ENCODE measurements at places on chromosomes 12 and 14. TPM values are rescaled to one million over a fixed set of nuclear protein-coding genes. Genes with fewer than 3 reads are reported as not detected.

Gene HSPB8
- total RNA-seq: 3.4 TPM

DNA sequence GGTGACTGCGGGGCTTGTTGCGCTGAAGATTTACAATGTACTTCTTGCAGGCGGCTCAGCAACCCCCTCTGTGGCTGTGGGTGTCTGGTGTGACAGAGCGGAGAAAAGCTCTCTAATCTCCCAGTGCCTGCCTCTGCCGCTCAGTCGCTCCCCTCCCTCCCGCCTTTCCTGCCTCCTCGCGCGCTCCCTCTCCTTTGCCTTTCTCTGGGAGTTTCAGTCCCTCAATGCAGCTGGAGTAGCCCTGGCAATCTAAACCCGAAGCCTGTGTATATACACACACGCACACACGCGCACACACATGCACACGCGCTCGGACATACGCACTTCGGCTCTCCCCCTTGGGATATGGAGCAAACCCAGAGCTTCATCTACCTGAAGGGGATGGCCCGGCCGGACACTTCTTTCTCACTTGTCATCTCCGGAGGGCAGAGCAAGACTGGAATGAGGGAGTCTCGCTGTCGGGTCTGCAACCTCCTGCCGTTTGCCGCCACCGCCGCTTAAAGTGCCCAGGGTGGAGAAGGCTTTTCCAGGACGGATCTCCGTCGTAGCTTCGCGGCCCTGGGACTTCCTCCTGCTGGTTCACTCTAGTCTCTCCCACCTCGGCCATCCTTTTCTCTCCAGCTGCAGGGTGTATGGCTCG lies 599 bp upstream of the TRHDE start:
- DNase-seq: peak; percentile 16

- DNase-seq: peak; percentile 58
Observed at GRCh38 chr12:76927170-76927784, 48.5 kb upstream of the CSRP2 start.

Gene LUM
- total RNA-seq: under 0.01 TPM

Gene MYRFL
- total RNA-seq: under 0.01 TPM

- peak; percentile 77 for DNase-seq
Observed at GRCh38 chr14:70416725-70417349, at the start of gene SYNJ2BP. SYNJ2BP (minus strand) TSS chr14:70417090; CDS start chr14:70416963, 127 bp downstream.

GRCh38 chr12:12425001-12425400 lies 68.1 kb downstream of the BORCS5 start:
- DNase-seq: no peak

GRCh38 chr12:97886511-97887176 lies 424.0 kb downstream of the RMST start:
- no peak for DNase-seq

DNA sequence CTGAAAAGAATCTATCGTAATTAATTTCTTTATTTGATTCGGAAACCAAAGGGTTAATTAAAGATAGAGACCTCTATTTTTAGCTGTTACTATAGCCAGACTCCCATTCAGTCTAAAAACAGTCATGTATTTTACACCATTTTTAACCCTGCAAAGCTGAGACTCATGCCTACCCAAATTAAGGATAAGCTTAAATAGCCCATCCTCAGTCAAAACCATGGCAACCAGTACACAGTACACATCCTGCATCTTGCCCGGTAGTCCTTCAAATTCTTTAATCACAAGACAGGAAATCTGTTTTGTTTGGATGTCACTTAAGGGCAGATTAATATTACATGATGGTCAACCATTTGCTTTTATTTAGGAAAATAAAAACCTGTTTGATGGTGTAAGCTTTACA lies 25.5 kb upstream of the KCNK10 start:
- DNase-seq: peak; percentile 4

DNA sequence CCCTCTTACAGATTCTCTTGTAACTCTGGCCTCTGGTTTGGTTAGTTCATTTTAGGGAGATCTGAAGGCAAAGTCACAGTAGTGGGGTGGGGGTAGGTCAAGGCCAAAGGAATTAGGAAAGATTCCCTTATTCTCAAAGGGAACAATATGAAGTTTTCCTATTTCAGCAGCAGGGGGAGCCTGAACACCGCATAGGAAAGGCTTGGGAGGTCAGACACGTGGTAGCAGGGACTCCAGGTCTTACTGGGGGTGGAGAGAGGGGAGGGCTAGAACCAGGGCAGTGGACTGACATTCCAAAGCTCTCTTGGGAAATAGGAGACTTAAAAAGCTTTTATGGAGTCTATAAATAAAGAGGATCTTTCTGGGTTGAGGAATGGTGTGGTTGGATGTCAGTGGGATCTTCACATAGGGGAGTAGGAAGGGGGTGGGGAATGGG lies 1.3 kb downstream of the ZC3H10 start:
- peak; percentile 95 for DNase-seq

- peak; percentile 36 for DNase-seq
Observed at GRCh38 chr12:96501908-96502307, 12.5 kb downstream of the CFAP54 start.

GRCh38 chr12:95380997-95381786 lies 92.8 kb upstream of the METAP2 start:
- DNase-seq: no peak

GRCh38 chr12:13278249-13278787 lies 81.8 kb downstream of the EMP1 start:
- peak; percentile 81 for DNase-seq

GRCh38 chr14:50704454-50705010 lies 36.4 kb upstream of the SAV1 start:
- DNase-seq: no peak

- peak; percentile 22 for DNase-seq
Observed at GRCh38 chr12:12017798-12018197, 52.9 kb upstream of the BCL2L14 start.

DNA sequence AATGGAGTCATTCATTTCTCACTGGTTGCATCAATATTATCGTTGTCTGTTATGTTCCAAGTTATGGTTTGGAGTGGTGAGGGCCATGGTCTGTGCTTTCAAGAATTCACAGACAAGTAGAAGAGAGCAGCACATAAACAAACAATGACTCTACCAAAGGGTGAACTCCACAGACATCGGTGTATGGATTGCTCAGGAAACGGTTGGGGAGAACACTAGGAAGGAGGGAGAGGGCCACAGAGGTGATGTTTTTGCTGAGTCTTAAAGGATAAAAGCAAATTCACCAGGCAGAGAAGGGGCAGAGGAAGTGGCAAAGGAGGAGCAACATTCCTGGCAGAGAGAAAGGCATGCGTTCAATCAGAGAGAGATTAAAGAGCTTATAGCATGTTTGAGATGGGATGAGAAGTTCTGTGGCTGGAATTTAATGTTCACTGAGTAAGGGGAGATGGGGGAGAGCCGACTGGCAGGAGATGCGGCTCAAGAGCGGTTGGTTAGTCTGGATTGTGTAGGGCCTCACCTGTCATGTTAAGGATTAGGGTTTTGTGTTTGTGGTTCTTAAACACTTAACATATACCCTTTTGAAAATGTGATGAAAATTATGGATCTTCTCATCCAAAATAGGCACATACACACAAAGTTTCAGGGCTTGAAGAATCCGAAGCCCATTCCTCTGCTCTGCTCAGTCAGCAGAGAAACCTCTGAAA lies 42.3 kb upstream of the FRMD6 start:
- peak; percentile 8 for DNase-seq

- peak; percentile 5 for DNase-seq
Observed at GRCh38 chr12:116325336-116325664, 47.8 kb upstream of the MED13L start.

GRCh38 chr12:65459545-65459944 lies 181.1 kb downstream of the MSRB3 start:
- DNase-seq: no peak

DNA sequence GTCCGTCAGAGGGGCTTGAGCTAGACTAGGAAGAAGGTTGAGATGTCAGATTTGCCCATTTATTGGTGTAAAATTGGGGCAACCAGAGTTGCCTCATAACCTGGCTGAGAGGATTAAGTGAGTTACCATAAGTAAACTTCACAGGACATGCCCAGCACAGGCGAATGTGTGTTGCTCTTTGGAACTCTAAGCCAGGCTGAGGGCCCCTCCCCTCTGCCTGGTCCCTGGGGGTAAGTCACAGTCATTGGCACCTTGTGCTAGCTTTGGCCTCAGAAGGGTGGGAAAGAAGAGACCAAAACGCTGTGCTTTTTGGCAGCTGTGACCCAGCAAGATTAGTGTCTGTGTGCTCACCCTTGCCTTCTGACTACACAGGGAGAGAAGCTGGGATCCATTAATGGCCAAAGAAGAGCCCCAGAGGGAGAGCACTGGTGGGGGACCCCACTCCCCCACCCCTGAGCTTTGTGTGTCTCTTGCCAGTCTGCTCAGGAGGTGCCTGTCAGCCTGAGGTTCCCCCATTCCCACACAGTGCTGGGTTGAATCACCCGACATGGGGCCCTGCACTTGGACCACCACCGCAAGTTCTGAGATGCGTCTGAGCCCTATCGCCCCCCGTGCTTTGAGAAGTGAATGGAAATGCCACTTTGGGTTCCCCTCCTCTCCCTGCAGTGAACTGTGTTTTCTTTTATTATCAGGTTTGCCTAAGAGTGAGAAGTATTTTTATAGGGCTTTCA lies 74.1 kb downstream of the CACNA1C start:
- no peak for DNase-seq

DNA sequence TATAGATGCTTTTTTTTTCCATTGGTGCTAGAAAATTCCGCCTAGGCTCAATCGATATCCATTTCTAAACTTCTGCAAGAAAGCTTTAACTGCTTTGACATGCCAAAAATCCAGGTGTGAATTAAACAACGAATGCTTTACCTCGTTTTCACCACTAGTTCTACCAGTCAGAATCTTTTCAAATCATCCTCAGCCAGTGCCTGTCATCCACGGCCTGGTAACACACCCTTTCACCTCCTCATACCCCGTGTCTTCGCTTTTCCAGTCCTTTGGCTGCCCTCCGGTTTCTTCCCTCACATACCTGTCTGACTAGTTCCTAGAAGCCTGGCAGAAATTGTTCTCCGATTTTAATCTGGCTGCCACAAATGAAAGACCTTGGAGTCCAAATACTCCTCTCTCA lies 1.4 kb upstream of the PHC1 start:
- DNase-seq: no peak

DNA sequence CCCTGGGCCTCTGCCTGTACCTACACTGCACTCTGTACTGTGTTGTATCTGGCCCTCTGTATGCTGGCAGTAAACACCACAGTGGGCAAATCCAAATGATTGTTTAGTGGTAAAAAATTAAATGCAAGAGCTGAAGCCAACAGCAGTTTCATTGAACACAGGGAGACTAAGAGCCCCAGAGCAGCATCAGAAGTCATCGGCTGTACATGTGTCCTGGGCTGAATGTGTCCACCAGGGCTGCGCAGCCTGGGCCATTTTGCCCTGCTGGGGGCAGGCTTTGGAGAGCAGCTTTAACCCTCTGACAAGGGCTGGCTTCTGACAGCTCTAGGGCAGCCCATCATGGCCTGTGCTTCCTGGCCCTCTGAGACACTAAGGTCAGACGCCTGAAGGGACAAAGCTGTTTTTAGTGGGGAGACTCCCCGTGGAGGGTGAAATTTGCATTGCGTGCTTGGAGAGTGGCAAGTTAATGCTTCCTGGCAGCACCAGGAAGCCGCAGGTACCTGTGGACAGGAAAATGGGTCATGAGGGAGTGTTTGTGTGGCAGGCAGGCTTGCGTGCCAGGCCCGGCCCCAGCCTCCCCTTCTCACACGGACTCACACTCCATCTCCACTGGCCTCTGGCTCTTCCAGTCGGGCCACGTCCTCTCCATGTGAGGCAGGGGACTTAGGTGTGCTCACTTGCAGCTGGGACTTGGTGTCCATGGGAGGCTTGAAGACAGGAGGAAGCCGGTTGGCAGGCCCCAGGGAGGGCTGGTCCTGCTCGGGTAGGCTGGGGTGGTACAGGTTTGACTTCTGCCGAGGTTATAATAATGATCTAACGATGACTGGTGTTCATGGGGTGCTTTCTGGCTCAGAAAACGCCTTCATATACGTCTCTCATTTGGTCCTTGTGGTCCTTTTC lies 150.1 kb downstream of the TSPAN9 start:
- peak; percentile 49 for DNase-seq

Gene PLA2G1B
- total RNA-seq: not detected

DNA sequence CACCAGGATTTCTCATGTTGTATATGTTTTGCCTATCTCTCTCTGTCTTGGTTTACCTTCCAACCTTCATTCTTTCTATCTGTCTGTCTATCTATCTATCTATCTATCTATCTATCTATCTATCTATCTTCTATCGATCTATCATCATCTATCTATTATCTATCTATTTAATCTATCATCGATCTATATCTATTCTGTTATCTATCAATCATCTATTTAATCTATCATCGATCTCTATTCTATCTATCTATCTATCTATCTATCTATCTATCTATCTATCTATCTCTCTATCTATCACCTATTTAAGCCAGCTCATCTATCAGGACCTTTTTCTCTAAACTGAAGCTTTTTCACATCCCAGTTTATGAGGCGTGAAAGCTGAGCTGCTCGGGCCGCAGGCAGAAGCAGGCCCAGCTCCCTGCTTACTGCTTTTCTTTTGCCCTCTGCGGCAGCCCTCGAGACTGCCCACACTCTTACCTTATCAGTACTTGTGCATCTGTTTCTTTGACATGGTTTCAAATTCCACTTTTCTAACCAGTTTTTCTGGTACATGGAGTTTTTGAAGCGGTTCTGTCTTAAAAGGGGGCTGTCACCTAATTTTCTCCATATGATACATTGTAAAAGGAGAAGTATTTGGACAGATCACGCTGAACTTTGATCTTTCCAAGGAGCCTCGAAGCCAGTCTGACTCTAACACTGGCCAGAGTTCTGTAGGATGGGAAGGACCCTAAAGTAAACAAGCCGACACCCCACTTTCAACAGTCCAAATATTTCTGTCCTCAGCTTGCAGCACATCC lies 44.4 kb upstream of the GSG1 start:
- no peak for DNase-seq

DNA sequence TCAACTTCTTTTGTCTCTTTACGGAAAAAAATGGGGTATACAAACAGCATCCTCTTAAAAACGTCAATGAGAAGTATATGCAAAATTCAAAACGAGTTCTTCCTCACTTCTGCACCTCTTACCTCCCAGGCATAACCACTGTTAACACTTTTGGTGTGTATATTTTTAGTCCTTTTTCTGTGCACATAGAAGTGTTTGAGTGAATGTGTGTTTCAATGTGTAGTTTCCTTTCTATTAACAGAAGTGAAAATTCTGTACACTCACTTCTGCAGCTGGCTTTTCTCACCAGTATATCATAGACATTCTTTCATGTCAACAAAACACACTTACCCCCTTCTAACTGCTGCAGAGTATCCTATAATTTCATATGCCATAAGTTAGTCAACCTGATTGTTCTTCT lies 5.4 kb downstream of the UBR7 start:
- DNase-seq: no peak

DNA sequence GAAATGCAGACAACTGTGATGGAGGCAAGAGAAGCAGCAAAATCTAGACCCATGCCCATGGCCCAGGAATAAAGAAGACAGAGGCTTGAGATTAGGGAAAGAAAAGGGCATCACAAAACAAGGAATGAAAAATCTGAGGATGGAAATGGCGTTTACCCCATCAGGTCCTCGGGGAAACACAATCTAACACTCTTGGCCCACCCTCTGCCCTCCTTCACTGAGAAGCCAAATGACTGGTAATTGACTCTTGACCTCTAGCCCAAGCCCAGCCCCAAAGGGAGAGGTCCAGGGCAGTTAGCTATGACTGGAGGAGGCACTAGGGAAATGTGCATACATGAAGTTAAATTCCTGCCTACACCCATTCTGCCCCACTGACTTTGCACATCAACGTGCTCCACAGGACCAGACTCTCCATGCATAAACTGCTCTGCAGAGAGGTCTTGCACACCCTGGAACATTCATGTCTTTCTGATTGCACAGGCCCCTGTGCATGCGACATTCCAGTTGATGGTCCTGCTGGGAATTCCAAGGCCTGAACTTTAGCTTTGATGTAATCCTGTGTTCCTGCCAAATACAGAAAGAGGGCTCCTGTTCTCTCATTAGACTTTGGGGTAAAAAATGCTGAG lies 5.7 kb downstream of the ZFHX2 start:
- no peak for DNase-seq

Gene VASH1
- 97.0 TPM for total RNA-seq

Measured in dermis blood vessel endothelial cell (primary cell).